ENCODE measurements at places on chromosomes 3 and 15.
A peak's percentile ranks its signal among the peaks of the same experiment; 100 is the strongest.

GRCh38 chr3:177107461-177108239 is 89.6 kb downstream of the TBL1XR1 start:
- no peak for DNase-seq

GRCh38 chr3:43094851-43095250 is 11.0 kb downstream of the POMGNT2 start:
- no peak for DNase-seq

DNA sequence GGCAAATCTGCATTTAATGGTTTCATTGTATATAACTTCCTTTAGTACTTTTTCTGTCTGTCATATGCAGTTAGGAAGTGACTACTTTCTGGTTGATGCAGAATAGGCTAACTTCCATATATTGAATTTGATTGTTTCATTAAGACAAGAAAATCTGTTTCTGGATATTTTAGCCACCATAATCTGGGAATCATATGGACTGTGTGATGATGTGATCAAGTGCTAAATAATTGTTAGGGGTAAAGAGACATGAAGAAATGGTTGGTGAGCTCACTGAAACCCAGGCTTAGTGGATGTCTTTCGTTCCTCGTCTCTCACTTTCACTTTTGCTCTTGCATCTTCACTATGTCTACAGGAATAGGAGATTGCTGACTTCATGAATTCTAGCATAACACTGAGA is 3.5 kb upstream of the MNS1 start:
- DNase-seq: peak; percentile 16

DNA sequence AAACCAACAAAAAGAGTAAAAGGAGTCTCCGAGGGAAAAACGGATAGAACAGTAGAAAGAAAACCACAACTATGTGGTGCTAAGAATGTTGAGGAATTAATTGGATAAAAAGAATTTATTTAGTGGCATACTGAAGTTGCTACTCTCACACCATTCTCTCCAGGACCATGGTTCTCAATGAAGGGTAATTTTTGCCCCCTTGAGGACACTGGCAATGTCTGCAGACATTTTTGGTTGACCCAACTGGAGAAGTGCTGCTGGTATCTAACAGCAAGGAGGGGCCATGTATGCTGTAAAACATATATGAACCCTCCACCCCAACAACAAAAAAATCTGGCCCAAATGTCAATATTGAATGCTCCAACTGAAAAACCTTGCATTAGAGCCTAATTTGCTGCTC is 85.9 kb upstream of the CSPG5 start:
- no peak for DNase-seq

DNA sequence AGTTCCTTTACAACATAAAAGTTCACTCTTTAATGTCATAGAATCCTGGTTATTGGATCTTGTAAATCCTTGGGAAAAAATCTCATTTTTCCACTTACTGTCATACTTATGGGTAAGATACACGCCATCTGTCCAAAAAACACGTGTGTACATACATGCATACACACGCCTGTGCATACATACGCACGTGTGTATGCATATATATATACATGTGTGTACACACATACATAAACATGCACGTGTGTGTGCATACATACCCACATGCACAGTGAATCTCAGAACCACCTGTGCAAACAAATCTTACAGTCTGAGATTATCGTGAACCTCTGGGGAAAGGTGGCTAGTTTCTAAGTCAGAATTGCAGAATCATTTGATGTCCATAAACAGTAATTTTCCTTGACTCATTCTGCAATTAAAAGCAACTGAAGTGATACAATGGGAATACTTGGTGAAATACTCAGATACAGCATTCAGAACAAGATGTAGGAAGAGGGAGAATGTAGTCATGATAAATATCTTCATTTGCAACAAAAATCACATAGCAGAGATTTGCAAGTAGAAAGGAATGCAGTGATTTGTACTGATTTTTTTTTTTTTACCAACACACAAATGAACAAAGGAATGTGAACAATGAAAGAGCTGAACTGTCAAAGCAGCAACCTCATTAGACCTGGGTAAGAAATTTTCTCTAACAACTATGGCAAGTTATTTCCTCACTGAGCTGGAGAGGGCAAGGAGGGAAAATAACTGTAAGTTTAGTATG is 160.6 kb upstream of the POU1F1 start:
- DNase-seq: peak; percentile 14
